ENCODE measurements at places on chromosomes 3 and 15. TPM values are rescaled to one million over a fixed set of nuclear protein-coding genes. Genes with fewer than 3 reads are reported as not detected.

GRCh38 chr3:41000471-41000870, 198.8 kb upstream of the CTNNB1 start:
- DNase-seq, result no peak

- no peak for DNase-seq
Observed at GRCh38 chr3:187064210-187065115, 74.8 kb downstream of the RPL39L start.

DNA sequence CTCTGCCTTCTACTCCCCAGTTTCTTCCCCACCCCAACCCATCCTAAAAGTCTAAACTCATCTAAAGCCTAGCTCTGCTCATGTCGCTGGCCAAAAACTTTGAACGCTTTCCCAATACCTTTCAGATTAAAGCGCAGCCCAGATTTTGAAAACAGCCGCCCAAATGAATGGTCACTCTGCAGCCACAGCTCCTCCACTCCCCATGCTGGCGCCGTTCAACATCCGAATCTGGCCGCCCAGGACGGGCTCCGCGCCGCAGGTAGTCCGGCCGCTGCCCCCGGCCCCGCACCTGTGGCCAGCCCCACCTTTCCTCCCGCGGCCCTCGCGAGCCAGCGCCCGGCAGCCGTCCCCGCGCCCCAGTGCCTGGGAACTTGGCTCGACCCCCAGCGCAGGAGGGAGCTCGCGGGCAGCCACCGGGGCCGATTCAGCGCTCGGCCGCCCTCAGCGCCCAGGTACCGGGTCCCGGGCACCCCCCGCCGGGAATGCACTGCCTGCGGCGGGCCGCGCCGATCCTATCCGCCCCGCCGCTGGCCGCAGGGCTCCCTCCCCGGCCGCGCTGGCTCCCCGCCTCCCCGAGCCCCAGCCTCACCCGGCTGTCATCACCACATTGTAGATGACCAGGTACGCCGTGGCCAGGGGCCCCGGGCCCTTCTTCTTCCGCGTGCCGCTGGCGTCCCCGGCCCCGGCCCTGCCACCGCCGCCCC, 417 bp downstream of the HACD2 start:
- no peak for DNase-seq

DNA sequence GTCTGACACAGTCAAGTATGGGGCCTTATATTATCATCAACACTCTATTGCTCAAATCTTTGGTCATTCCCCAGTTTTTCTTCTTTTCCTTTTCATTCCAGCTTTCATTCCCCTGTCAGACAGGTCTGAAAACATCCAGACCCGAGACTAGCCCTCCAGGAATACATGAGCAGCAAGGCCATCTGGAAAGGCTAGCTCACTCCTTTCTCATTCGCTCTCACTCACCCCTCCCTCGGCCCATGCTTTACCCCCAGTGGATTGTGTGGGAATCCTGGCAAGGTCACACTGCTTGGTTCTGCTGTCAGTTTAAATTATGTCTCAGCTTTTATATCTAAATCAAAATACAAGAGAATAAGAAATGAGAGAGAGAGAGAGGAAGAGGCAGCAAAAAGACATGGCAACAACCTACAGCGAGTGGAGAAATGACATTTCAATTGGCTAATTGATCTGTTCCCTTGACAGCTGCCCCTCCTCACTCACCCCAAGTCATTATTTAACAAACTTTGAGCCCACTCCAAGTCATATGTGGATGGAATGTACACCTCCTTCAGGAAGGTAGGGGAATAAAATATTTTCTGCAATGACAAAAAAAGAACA, 962.2 kb downstream of the TUSC7 start:
- DNase-seq, result no peak

DNA sequence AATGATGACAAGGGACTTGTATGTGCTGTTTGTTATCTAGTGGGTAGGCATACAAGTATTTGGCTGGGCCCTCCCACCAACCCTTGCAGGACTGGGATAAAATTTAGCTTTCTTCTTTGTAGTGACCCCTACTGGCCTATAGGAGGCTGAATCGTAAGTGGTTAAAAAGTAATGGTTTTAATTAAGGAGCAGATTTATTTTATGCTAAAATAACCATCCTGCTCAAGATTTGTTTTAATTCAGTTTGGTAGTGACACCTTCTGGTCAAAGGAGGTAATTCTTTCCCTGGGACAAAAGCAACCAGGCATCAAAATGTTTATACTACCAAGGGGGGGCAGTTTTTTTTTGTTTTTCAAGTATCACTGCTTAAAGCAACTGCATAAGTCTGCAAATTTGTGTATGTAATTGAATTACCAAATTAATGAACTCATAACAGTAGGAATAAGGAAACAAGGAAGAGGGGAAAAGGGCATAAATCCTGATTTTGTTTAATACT, 70.7 kb downstream of the TOP2B start:
- DNase-seq, result no peak

GRCh38 chr15:90782442-90782841, 65.3 kb downstream of the BLM start:
- no peak for DNase-seq

- no peak for DNase-seq
Observed at GRCh38 chr3:137468446-137468845, 295.7 kb upstream of the SOX14 start.

GRCh38 chr3:71132995-71133730, 450.4 kb downstream of the FOXP1 start:
- DNase-seq, result no peak

DNA sequence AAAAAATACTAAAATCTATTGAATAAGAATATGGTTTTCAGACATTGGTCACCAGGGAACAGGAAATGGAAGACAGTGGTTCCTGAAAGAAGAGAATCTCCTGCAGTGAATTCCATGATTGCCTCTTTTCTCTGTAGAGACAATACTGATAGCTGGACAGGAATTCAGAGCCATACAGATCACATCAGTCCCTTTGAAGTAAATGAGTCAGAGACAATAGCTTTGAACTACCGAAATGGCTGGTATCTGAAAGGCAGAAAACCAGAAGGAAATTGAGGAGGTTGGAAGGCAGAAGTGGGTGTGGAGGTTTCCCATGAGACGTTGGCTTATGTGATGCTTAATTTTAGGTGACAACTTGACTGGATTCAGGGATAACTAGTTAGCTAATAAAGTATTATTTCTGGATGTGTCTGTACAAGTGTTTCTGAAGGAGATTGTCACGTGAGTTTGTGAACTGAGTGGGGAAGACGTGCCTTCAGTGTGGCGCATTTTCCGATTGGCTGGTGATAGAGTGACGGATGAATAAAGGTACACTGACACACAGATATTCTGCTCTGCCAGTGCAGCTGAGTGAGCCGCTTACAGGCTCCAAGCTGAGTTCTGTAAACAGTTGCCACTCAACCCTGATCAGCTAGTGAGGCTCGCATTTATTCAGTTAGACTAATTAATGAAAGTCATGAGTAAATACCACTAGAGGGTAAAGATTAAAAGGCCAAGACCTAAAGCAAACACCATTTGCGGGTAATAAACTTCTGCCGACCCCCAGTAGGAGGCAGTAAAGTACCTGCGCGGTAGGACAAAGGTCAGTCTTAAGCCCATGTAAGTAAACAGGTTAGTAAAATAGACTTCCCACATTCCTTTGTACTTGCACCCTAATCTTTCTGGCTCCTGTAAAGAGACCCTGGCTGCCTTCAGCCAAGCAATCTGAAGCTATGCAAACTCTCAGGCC, 1298.6 kb downstream of the SI start:
- no peak for DNase-seq

DNA sequence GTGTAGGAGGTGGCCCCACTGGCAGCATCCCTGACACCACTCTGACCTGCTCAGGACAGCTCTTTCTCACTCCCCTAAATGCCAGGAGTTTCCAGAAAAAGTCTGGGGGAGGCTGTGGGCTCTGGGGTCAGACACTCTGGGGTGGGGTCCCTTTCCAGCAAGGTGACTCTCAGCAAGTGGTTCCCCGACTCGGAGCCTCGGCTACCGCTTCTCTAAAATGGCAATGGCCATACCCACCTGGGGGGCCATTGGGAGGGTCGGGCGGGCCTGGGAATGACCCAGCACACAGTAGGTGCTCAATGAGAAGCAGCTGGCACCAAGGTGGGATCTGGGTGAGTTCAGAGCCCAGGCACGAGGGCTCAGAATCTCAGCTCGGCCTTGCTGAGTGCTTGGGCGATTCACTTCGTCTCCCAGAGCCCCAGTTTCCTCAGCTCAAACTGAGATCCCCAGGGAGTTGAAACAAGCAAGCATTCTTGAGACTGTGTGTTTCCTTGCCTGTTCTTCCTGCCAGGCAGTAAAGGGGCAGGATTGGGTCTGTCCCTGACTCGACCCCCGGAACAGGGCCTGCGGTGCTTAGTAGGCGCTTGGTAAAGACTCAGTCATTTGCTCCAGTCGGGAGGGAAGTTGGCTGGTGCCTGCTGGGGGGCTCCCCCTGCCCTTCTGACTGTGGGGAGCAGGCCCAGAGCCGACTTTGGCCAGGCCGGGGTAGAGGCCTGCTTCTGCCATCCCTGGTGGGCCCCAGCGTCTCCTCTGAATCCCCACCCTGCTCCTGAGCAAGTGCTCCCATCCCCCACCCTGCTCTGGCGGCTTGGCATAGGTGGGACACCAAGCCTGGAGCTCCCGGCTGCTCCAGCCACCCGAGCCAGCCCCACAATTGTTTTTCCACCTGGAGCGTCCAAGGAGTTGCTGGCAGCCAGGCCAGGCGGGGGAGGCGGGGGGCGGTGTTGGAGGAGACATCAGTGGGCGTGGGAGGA, 32.9 kb upstream of the FBLN2 start:
- no peak for DNase-seq

DNA sequence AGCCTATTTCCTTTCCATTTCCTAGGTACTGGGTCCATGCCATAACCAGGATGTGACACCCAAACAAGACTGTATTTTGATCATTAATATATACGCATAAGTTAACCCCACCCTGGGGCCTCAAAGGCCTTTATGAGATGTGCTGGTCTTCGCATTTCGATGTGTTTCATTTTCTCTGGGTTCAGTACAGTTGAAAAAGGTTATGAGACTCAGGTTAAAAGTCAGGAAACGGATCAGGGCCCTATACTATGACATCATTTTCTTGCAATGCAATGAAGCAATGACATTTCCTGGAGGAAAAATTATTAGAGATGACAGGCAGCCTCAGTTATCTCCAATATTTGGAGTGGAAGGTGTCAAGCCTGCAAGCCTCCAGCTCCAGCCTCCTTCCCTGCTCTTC, 31.7 kb downstream of the TMEM212 start:
- DNase-seq, result no peak

DNA sequence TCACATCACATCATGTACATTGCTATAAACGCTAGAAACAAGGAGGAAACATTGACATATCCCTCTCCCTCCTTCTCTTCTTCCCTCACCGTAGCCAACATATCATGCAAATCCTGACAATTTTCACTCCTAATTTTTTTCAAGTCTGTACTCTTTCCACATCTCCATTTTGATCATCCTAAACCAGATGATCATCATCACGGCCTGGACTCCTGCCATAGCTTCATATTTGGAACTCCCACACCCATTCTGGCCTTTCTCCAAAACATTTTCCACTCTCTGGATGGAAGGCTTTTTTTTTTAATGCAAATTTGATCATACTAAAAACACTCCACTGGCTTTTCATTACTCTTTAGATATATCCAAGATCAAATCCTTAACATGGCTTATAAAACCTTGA, 248.0 kb upstream of the CNTN3 start:
- no peak for DNase-seq

DNA sequence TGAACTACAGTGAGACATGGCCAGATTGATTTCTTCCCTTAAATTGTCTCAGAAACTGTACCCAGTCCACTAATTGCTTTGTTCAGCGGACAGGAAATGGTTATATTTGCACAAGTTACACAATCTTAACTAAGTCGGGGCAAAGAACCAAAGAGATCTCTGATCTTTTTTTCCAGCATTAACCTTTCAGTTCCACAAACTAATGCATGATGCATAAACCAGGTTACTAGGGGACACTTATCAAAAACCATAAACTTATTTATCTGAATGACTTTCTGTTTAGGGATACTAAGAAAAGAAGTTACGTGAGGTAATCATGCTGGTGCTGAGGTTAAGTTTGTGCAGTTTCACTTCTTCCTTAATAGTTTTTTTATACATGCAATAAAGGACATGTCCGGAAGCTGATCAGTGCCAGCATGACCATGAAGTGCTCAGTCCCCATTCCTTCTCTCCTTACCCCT, 22.4 kb downstream of the FNDC3B start:
- DNase-seq, result no peak

DNA sequence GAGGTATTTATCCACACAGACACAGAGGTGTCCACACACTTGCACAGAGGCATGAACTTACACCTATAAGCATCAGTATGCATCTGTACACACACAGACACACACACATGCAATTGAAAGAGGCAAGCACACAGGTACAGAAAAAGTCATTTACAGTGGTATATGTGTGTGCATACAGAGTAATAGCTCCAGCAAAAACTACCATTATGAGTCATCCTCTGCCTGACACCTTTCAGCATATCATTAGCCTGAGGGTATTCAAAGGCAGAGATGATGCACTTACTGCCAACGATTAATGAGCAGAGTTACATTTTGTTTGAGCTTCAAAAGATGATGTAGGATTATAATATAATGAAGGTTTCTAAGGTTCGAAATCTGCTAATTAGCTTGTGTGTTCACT, 100.3 kb upstream of the TPRG1 start:
- DNase-seq, result no peak

DNA sequence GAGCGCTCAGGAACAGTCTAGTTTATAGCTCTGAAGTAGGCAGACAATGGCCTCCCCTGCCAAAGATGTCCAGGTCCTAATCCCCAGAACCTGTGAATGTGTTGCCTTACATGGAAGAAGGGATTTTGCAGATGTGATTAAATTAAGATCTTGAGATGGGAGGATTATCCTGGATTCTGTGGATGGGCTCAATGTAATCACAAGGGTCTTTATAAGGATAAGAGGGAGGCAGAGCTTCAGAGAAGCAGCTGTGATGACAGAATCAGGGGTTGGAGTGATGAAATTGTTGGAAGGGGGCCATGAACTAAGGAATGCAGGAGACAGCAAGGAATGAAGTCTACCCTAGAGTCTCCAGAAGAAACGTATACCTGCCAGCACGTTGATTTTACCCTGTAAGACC, 14.0 kb upstream of the GK5 start:
- no peak for DNase-seq

GRCh38 chr3:98039322-98040024, 4.4 kb upstream of the GABRR3 start:
- peak; percentile 56 for DNase-seq

Gene SGO1
- 34.5 TPM for total RNA-seq

Gene MYD88
- 68.5 TPM for total RNA-seq

Gene SI
- not detected for total RNA-seq

Gene FOXB1
- total RNA-seq, result 0.78 TPM

Gene HTR3E
- not detected for total RNA-seq

Gene DUOX2
- not detected for total RNA-seq

Gene PLIN1
- total RNA-seq, result 0.79 TPM

Gene TICRR
- 20.6 TPM for total RNA-seq
